ENCODE measurements at places on chromosomes 16 and 17. TPM values are rescaled to one million over a fixed set of nuclear protein-coding genes. Genes with fewer than 3 reads are reported as not detected.

GRCh38 chr17:17322516-17323510 is 19.6 kb downstream of the NT5M start:
- H3K27ac ChIP-seq: no peak overlapping the region
- H3K4me3 ChIP-seq: no peak overlapping the region
- no peaks in the 10 kb centered on the region for H3K27me3 ChIP-seq

GRCh38 chr16:26981266-26981938 is 85.3 kb upstream of the C16orf82 start:
- H3K27me3 ChIP-seq: peaks cover 16% of the 10 kb centered on the region
- no peak overlapping the region for H3K4me3 ChIP-seq
- no peak for DNase-seq
- no peaks in the 10 kb centered on the region for H3K36me3 ChIP-seq
- no peaks in the 10 kb centered on the region for H3K4me1 ChIP-seq

DNA sequence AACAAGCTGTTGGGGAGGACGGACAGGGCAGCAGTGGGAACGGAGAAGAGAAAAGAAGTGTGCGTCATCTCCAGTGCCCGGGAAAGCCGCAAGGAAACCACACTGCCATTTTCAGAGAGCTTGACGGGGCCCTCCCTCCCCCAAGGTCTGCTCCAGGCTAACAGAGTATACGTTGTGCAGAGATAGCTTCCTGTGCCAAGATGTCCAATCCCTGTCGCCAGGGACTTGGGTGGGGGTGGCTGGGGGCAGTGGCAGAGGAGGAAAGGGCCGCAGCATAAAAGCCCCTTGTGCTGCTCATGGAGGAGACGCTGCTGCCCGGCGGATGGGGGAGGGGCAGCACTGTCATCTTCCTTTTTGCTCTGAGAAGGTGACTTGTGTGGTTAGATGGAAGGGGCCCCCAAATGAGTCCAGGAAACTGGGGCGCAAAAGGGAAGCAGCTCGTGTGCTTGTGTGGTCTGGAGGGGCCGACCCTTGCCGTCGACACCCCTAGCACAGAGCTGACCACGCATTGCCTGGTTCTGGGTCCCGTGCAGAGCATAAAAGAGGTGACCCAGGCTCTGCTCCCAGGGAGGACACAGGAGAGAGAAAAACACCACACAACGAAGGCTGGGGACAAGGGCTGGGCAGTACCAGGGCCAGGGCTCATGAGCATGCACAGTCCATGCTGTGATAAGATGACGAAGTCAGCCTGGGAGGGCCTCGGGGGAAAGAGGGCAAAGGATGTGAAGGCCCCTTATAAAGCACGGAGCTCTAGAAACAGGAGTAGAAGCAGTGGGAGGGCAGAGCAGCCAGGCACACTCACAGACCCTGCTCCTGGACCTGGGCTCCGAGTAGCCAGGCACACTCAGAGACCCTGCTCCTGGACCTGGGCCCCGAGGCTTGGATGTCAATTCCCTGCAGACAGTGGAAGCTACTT is 372.7 kb downstream of the SLC39A11 start:
- H3K36me3 ChIP-seq: no peaks in the 10 kb centered on the region
- no peaks in the 10 kb centered on the region for H3K27me3 ChIP-seq
- H3K27ac ChIP-seq: no peak overlapping the region
- no peak for DNase-seq
- H3K4me3 ChIP-seq: no peak overlapping the region

- no peak for DNase-seq
- no peaks in the 10 kb centered on the region for H3K4me1 ChIP-seq
- H3K4me3 ChIP-seq: no peak overlapping the region
Observed at GRCh38 chr16:56320811-56321558, 104.4 kb downstream of the AMFR start.

- H3K4me3 ChIP-seq: no peak overlapping the region
- H3K27ac ChIP-seq: no peak overlapping the region
- H3K36me3 ChIP-seq: no peaks in the 10 kb centered on the region
Observed at GRCh38 chr16:77807021-77807420, 18.7 kb downstream of the VAT1L start.

GRCh38 chr16:27977966-27978365 is 85.5 kb downstream of the GSG1L start:
- no peaks in the 10 kb centered on the region for H3K4me1 ChIP-seq
- peaks cover 6% of the 10 kb centered on the region for H3K27me3 ChIP-seq

GRCh38 chr17:65393514-65393913 is 167.9 kb downstream of the AXIN2 start:
- DNase-seq: no peak
- H3K4me3 ChIP-seq: no peak overlapping the region
- H3K36me3 ChIP-seq: no peaks in the 10 kb centered on the region
- H3K27ac ChIP-seq: no peak overlapping the region

DNA sequence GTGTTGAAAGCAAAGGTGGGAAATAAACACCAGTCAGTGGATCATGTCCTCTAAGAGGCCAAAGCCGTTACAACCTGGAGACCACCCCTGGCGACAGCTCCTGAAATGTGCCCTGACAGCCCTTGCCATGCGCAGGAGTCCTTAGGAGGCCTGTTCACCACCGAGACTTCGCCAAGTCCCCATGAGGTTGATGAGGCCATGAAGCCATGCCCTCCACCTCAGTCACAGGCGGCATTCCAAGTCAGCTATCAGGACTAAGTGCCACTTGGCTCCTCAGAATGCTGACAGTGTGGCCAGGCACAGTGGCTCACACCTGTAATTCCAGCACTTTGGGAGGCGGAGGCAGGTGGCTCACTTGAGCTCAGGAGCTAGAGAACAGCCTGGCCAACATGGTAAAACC is 27.1 kb downstream of the ADAM11 start:
- peaks cover 8% of the 10 kb centered on the region for H3K4me1 ChIP-seq
- no peak overlapping the region for H3K4me3 ChIP-seq
- peaks cover 2% of the 10 kb centered on the region for H3K27me3 ChIP-seq
- H3K36me3 ChIP-seq: no peaks in the 10 kb centered on the region
- no peak overlapping the region for H3K27ac ChIP-seq
- DNase-seq: no peak

- H3K36me3 ChIP-seq: no peaks in the 10 kb centered on the region
- no peak for DNase-seq
- no peaks in the 10 kb centered on the region for H3K4me1 ChIP-seq
- H3K27ac ChIP-seq: no peak overlapping the region
- H3K4me3 ChIP-seq: no peak overlapping the region
Observed at GRCh38 chr16:83533193-83533592, 274.6 kb upstream of the HSBP1 start.

GRCh38 chr17:45889579-45889978 is 4.8 kb upstream of the MAPT start:
- peaks cover 64% of the 10 kb centered on the region for H3K27me3 ChIP-seq
- H3K4me3 ChIP-seq: no peak overlapping the region
- H3K36me3 ChIP-seq: no peaks in the 10 kb centered on the region
- DNase-seq: no peak
- no peak overlapping the region for H3K27ac ChIP-seq

GRCh38 chr16:67933805-67934204 is 2.1 kb upstream of the CTRL start:
- peak overlapping the region; percentile 100 for H3K4me3 ChIP-seq
- H3K4me1 ChIP-seq: peaks cover 17% of the 10 kb centered on the region
- peaks cover 3% of the 10 kb centered on the region for H3K36me3 ChIP-seq

DNA sequence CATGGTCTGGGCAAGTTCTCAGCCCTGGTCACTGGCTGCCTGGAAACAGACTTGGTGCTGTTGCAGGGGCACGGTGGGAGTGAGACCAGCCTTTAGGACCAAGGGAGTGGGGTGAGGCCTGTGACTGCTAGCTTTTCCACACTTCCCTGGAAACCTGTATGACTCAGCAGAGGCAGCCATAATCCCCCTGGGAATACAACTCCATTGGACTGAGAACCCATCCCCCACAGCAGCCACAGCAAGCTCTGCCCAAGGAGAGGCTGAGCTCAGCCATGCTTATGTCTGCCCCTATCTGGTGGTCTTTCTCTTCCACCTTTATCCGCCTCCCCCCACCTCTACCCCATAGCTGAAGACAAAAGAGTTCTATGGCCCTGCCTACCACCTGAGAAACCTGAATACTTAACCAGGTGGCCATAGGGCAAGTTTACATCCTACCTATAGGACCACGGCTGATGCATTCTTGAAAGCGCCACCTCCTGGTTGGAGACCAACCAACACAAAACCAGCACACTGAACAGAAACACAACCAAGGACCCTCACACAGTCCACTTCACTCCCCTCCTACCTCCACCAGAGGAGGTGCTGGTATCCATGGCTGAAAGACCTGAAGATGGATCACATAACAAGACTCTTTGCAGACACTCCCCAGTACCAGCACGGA is 816.2 kb upstream of the SOX9 start:
- no peaks in the 10 kb centered on the region for H3K4me1 ChIP-seq
- no peak overlapping the region for H3K4me3 ChIP-seq
- peaks cover 12% of the 10 kb centered on the region for H3K27me3 ChIP-seq
- H3K27ac ChIP-seq: no peak overlapping the region
- H3K36me3 ChIP-seq: no peaks in the 10 kb centered on the region

GRCh38 chr17:1126250-1126797 is 53.5 kb downstream of the ABR start:
- no peak overlapping the region for H3K27ac ChIP-seq
- peaks cover 3% of the 10 kb centered on the region for H3K36me3 ChIP-seq
- no peaks in the 10 kb centered on the region for H3K27me3 ChIP-seq
- DNase-seq: no peak
- peaks cover 9% of the 10 kb centered on the region for H3K4me1 ChIP-seq
- no peak overlapping the region for H3K4me3 ChIP-seq

DNA sequence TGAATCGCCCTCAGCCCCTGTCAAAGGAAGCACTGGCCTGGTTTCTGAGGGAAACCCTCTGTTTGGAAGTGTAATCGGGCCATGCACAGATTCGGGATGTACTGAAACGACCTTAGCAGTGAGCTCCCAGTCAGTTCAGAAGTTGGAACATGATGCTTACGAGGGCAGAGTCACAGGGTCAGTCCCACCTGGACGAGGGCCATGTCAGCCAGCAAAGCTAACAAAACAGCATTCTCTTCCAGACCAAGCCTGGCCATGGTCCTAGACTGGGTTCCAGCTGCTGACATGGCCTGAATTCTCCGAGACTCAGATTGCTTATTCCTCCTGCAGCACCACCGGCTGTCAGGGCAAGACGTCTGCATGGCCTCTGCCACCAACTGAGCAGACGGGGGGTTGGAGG is 192.2 kb upstream of the WSCD1 start:
- H3K36me3 ChIP-seq: no peaks in the 10 kb centered on the region
- peaks cover 7% of the 10 kb centered on the region for H3K4me1 ChIP-seq
- H3K4me3 ChIP-seq: no peak overlapping the region

GRCh38 chr16:46555951-46556350 is 65.2 kb downstream of the SHCBP1 start:
- peaks cover 11% of the 10 kb centered on the region for H3K27me3 ChIP-seq
- H3K4me1 ChIP-seq: no peaks in the 10 kb centered on the region
- no peaks in the 10 kb centered on the region for H3K36me3 ChIP-seq
- H3K4me3 ChIP-seq: no peak overlapping the region

- H3K4me3 ChIP-seq: no peak overlapping the region
- no peaks in the 10 kb centered on the region for H3K27me3 ChIP-seq
- no peak overlapping the region for H3K27ac ChIP-seq
- DNase-seq: no peak
Observed at GRCh38 chr17:73430165-73430680, 118.4 kb upstream of the CDC42EP4 start.

DNA sequence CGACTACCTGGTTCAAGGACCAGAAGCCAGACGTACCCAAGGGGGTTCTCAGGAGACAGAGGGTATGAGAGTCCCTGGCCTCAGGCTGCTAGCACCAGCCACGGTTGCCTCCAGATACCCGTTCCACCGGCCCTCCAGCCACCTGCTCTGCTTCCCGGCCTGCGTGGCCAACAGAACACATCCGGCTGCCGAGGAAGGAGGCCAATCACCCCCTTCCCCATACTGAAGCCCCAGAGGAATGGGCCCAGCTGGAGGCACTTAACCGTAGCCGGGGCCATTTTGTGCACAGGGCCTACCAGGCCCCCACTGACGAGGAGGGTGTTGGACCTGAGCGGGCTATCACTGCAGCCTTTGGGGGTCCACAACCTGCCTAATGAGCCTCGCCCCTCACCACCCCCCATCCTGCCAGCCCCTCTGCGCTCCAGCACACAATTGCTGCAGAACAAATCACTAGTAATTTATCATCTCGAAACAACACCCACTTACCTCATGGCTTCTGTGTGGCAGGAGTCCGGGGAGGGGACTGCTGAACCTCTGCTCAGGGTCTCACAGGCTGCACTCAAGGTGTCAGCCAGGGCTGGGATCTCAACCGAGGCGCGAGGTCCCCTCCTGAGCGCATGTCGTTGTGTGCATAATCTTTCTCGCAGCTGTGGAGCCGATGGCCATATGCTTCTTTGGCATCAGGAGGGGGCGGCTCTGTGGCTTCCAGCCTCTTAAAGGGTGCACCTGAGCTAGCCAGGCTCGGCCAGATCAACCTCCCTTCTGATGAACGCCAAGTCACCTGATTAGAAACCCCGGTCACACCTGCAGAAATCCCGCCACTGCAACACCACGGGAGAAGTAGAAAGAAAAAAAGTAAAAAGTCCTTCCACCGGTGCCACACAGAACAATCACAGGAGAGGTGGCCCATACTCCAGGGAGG is 10.1 kb upstream of the KREMEN2 start:
- H3K4me3 ChIP-seq: peak overlapping the region; percentile 41
- no peaks in the 10 kb centered on the region for H3K4me1 ChIP-seq
- H3K27ac ChIP-seq: no peak overlapping the region
- H3K36me3 ChIP-seq: no peaks in the 10 kb centered on the region

GRCh38 chr17:16352667-16353316 is 477 bp downstream of the CENPV start:
- H3K27ac ChIP-seq: peak overlapping the region; percentile 94
- H3K4me1 ChIP-seq: peaks cover 11% of the 10 kb centered on the region
- H3K36me3 ChIP-seq: peaks cover 9% of the 10 kb centered on the region
- peak; percentile 74 for DNase-seq
- peak overlapping the region; percentile 96 for H3K4me3 ChIP-seq

DNA sequence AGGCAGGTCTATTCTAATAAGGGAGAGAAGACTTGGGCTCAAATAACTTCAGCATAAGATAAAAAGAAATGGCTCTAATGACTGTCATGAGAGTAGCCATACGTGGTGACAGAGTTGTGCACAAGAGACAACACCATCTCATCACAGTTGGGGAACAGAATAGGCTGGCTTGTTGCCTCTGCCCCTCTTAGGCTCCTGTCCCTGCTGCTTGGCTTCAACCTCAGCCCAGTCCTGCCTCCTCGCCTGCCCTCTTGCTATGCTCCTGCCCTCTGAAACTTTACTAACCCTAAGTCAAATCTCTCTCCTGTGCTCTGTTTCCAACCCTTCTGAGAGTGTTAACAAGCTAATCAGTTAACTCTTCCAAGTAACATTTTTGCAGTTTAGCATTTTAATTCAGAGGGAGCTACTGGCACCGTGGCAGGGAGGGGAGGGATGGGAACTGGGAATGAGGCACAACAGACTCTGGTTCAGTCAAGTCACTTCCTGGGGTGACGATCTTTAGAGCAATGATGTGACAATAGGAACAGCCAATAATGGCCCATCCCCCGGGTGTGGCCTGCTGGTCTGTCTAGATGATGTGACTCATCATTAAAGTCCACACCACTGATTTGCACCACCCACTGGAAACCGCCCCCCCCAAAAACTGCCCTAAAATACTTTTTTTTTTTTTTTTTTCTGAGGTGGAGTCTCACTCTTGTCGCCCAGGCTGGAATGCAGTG is 35.5 kb downstream of the DNAH17 start:
- no peak for DNase-seq
- no peak overlapping the region for H3K4me3 ChIP-seq
- H3K27me3 ChIP-seq: peaks cover 4% of the 10 kb centered on the region
- peak overlapping the region; percentile 93 for H3K27ac ChIP-seq

UMOD gene
- not detected for total RNA-seq

PRR11 gene
- total RNA-seq: 17.2 TPM

IGFALS gene
- total RNA-seq: 0.59 TPM

RASL10B gene
- total RNA-seq: 6.4 TPM

C16orf78 gene
- not detected for total RNA-seq
